ENCODE measurements at places on chromosomes 2 and 18.

- no peak for DNase-seq
Measured at GRCh38 chr18:79789091-79789891, 8.4 kb upstream of the KCNG2 start.

DNA sequence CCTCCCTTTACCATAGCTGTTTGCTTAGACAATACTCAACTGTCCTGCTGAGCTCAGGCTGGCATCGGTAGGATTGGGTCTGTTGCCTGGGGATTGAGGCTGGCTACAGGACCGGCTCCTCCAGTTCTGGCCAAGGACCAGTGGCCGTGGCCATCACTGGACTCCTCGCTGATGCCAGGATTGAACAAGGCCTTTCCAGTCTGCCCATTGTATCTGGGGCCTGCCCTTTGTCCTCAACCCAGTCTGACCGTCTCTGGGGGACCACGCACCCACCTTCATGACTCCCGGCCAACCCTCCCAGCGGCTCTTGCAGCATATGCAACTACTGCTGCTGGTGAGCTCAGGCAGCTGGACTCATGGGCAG lies 28.7 kb downstream of the SH2D6 start:
- no peak for DNase-seq

DNA sequence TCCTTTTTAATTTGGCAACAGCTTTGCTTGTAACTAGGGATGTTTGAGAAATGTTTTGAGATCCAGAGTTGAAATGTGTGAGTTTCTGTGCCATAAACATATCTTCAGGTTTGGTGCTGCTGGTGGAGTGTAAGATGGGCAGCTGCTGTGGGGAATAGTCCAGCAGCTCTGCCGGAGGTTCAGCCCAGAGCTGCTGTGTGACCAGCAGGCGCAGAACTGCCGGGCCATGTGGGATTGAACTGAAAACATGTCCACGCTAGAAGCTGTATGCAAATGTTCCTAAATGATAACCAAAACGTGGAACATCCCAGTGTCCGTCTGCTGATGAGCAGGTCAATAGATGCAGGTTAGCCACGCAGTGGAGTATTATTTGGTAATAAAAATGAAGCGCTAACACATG lies 99.6 kb downstream of the DGKD start:
- DNase-seq = no peak

- no peak for DNase-seq
Measured at GRCh38 chr2:186098821-186099220, 360.2 kb downstream of the FSIP2 start.

DNA sequence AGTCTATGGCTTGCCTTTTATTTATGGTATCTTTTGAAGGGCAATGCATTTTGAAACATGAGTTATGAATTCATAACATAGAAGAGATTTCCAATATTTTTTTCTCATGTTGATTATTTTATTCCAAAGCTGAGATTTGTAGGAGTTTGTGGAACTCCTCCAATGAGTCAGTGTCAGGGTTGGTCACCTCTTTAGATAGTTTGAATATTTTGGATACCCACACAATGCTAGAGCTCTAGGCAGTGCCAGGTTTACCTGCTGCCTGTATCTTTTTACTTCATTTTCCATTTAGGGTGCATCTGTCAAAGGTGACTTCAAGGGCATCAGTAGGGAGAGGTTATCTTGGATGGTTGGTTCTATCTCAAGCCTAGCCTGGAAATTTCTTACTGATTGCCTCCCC lies 152.7 kb downstream of the CERS6 start:
- DNase-seq = no peak

GRCh38 chr18:76722224-76723061 lies 99.9 kb upstream of the ZNF236 start:
- DNase-seq = no peak

- DNase-seq = no peak
Measured at GRCh38 chr2:892892-893291, 57.8 kb upstream of the SNTG2 start.

DNA sequence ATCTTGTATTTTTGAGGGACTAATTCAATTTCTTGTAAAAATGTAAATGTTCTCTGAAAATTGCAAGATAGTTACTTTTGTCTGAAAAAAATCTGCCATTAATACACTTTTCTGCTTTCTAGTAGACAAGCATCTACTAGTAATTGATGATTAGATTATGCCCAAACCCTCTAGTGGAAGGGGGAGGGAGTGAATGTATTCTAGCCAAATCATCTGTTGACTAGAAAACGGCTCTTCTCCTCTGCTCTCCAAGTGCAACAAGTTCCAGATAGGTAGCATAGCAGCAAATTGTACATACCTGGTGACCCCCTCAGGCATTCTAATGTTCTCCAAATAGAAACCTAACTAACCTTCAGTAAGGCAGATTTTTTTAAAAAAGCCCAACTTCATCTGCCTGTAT lies 58.6 kb downstream of the RELCH start:
- DNase-seq = no peak

- DNase-seq = no peak
Measured at GRCh38 chr2:71596011-71596410, 142.7 kb downstream of the DYSF start.

DNA sequence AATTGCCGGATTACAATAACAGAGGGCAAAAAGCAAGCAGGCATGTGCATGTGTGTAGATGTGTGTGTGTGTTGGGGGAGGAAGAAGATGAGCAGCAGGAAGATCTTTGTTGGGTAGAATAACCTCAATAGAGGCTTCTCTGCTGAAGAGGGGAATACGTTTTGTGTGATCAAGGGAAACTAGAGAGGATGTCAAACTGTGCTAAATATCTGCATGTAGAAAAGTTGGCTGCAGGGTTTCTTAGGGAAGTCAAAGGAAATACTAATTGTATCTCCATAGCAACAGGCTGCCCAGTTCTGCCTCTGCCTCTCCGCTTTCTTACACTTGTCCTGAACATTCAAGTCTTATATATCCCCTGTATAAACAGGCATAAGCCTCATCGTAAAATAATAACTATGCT lies 190.1 kb upstream of the RND3 start:
- DNase-seq = no peak

- no peak for DNase-seq
Measured at GRCh38 chr2:27057184-27057583, 5.7 kb downstream of the AGBL5 start.

DNA sequence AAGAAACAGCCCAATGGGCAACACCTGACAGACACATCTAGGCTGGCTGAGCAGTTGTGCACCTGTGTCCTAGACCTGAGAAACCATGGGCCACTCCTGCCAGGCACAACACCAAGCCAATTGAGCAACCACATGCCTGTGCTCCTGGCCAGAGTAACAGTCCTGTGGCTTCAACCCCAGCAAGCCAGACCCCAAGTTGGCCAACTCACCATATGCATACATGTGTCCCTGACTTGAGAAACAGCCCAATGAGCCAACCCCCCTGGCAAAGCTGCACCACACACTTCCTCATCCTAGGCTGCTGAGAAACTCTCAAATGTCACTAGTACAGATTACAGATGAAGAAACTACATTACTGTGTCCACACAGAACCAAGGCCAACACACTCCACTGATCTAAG lies 36.6 kb downstream of the USP34 start:
- DNase-seq = no peak

DNA sequence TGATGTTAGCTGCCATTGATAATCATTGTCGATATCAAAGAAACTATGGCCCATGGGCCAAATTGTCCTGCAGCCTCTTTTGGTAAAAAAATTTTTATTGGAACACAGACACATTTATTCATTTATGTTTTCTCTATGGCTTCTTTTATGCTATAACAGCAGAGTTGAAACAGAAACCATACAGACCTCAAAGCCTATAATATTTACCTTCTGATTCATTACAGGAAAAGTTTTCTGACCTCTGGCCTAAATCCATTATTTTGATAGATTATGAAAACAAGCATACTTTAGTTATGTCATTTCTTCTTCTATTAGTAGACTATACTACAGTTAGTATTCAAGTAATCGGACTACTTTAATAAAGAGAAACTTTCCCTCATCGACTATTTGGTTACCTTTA lies 349.7 kb upstream of the GALNT5 start:
- DNase-seq = no peak

- no peak for DNase-seq
Measured at GRCh38 chr2:63064197-63064596, 13.6 kb downstream of the OTX1 start.

DNA sequence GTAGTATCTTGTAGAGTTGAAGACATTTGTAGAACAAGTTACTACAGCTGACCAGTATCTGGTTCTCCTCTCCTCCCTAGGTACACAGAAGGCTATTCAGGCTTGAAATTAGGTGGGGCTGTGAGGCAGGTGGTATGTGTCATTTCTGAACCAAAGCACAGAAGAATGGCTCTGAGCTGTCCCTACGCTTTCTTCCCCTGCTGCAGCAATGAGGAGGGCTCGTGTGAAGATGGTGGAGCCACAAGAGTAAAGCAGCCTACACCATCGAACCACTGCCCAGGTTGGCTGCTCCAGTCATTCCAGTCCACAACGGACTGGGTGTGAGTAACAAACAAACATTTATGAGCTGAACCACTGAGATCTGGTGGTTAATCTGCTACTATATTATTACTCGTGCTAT lies 148.9 kb downstream of the DTNB start:
- DNase-seq = no peak

DNA sequence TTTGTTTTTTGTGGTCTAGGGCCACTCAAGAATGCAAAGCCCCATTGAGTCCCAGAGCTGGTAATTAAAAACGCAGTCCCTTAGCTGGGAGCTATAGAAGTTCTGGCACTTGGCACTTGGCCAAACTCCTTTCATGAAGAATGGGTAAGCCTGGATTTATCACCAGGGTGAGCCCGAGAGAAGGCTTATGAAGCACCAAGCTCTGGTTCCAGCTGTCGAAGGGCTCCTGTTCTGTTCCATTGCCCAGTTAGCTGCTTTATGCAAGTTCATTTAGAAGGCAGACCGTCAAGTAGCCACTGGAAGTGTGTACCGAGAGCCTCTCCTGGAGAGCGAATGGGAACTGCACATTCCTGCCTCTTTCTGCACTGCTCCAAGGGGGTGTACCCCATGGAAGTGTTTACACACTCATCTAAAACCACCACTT lies 14.2 kb downstream of the ECEL1 start:
- DNase-seq = no peak

- no peak for DNase-seq
Measured at GRCh38 chr2:127177617-127178263, 42.4 kb downstream of the CYP27C1 start.

DNA sequence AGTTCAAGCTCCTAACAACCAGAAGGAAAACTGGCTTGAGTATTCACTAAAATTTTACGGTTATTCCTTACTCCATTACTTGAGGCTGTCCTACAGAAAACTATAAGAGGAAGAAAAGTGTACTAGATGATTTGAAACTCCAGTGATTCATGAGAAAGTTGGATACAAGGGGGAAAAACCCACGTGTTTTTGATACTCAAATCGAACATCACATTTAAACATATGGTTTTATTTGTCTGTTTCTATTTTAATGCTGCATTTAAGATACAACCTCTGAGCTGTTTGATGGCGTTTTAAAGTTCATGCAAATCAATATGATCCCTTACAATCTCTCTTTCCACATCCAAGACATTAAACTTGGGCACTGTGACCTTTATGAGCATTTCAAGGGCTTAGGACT lies 125.1 kb upstream of the LMAN1 start:
- DNase-seq = no peak

GRCh38 chr18:69495338-69495737 lies 94.7 kb downstream of the DOK6 start:
- no peak for DNase-seq

- DNase-seq = no peak
Measured at GRCh38 chr2:14903709-14904374, 271.3 kb downstream of the LRATD1 start.

DNA sequence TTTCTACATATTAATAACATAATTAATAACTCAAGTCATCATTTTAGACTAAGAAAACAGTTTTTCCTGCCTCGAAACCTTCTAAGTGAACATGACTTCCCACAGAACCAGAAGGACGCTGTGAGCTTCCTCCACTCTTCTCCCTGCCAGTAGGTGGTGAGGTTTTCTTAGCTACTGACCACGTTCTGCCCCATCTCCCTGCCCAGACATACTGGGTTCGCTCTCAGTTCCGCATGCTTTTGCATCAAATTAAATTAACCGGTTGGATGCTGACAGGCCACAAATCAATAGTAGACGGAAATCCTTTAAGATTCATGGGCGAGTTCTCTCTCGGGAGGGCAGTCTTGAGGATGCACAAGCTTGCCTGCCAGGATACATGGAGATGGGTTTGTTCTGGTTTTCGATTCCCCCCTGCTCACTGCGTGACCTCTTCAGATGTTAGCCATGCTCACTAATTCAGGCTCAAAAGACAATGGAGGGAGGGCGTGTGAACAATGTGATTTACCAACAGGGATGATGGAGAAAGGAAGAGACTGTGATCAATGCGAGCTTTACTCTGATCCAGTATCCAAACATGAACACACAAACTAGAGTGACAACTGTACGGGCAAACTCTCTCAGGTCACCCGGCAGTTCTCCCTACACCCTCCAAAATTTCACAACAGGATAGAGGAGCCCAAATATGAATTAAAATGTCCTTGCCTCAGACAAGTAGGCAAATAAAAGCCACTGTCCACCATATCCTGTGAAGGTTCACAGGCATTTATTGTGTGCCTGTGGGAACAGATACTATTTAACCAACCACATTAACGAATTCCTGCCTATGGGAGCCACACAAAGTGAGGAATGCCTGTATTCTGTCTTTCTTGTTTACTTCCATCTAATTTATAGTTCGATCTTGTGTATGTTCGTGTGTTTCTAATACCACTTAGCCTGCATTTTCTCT lies 375.7 kb downstream of the EIPR1 start:
- DNase-seq = no peak

- no peak for DNase-seq
Measured at GRCh38 chr2:202278944-202279343, 13.4 kb downstream of the NOP58 start.

- DNase-seq = no peak
Measured at GRCh38 chr2:148603562-148603920, 41.0 kb upstream of the EPC2 start.
